Pulmonary artery endothelial cell (primary cell): ENCODE measurements at places on chromosomes 11 and 22.

DNA sequence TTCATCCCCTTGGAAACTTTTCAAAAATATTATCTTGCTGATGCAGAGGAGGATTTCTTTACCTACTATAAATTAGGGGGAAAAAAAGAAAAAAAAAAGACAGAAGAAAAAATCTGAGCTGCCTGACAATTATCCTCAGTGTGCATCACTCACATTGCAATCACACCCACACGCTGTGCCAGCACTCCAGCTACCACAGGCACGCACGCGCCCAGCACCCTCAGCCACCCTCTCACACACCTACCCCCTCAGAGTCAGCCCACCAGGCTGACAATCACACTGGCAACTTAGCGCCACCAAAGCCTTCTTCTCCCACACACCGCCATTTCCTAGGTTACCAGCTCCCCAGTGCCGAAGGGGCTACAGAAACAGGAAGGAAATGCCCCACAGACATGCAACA is 236.1 kb downstream of the KCNA4 start:
- no peak for DNase-seq

DNA sequence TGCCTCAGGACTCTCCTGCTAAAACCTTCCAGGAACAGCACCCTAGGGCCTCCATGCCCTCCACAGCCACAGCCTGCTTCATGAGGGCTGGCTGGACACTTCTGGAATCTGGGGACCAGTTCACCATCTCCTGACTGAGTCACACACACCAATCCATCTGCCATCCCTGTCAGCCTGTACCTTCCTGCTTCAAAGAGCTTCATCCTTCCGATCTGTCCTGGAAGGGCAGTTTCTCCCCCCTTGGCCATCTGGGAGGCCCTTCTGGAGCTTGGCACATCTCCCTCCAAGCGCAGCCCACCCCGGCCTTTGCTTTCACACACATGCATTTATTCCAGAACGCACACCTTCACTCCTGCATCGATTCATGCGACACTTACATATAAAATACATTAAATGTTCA is 13.0 kb downstream of the APBB1 start:
- DNase-seq = no peak

DNA sequence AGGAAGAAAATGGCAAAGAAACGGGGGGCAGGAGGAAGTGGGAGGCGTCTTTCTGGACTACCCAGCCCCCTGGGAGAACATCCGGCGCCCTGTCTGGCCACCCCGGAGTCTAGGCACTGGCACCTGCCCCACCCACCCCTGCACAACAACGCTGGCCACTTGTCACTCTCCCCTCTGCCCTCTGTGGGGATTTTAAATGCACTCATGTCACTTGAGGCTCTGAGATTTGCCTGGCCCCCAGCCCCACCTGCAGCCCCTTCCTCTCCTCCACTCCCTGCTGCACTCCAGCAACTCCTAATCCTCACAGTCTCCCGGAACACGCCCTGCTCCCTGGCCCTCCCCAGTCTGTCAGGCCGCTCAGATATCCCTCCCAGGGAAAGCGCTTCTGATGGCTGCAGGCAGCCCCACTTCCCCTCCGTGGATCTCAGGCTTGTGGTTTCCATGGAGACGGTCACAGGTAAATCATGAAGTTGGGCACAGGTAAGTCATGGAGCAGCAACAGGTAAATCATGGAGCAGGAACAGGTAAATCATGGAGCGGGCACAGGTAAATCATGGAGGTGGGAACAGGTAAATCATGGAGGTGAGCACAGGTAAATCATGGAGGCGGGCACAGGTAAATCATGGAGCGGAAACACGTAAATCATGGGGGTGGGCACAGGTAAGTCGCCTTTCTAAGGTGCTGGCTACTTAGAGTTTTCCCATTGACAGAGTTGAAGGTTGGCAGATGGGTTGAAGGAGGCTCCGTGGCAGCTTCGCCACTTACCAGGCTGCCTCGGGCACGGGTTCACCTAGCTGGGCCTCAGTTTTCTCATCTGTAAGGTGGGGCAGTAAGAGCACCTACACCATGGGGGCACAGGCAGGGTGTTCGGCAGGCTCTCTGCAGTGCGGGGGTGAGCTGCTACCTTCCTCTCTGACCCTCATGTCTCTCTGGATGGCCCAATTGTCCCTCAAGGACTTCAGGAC is 79.0 kb upstream of the SHISAL1 start:
- DNase-seq = no peak

- no peak for DNase-seq
Observed at GRCh38 chr11:9868641-9869040, 204.8 kb downstream of the SWAP70 start.
